ENCODE measurements at places on chromosomes 13 and 19.

GRCh38 chr13:41900918-41901317, 60.0 kb downstream of the VWA8 start:
- DNase-seq = no peak

DNA sequence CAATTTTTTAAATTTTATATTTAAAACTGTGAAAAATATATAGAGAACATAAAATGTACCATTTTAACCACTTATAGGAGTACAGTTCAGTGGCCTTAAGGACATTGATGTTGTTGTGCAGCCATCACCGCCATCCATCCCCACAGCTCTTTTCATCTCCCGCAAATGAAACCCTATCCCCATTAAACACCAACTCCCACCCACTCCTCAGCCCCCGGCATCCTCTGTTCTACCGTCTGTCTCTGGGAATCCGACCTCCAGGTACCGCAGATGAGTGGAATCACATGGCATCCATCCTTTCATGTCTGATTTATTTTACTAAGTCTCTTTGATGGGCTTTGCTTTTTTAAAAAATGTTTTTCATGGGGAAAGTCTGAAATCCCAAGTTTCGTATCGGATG, 23.8 kb upstream of the SMIM17 start:
- DNase-seq = no peak

DNA sequence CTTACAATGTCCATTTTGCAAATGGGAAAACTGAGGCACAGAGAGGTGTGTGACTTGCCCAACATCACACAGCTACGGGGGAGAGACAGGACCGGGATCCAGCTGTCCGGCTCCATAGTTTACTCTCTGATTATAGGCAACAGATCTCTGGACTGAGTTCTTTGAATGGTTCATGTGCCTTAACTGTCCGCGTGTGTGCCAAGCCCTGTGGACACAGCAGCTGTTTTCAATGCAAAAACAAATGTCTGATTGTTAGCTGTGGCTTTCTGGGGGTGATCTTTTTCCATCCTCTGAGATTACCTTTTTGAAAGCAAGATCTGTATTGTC, 94.1 kb downstream of the KL start:
- no peak for DNase-seq

DNA sequence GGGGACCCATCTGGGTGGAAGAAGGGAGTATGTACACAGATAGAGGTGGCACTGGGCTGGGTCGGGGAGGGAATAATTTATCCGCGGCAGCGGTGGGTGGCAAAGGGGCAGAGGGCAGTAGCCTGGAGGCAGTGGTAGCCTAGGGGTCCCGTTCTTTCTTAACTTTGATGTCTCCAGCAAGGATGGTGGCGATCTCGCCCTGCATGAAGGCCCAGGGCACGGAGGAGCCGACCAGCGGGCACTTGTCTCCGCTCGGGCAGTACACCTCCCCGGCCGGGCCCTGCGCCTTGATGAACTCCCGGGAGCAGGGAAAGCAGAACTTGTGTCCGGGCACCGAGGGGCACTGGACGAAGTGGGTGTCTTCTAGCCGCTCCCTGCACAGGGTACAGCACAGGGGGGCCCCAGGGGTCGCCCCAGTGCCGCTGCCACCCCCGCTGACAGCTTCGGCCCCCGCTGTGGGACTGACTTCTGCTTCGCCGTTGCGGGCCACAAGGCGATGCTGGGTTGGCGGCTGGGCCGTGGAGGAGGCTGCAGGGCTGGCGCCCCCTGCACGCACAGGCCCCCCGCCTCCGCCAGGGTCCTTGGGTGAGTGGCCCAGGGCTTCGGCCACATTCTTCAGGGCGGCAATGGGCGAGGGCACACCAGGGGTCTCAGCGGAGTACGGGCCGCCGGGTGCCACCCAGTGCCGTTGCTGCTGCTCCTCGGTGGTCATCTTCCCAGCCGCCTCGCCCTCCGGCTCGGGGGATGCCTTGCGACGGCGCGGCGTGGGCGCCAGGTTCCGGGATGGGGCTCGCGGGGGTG, 1.9 kb downstream of the IRF2BP1 start:
- DNase-seq = no peak

- no peak for DNase-seq
Measured at GRCh38 chr19:33163481-33163880, 30.6 kb upstream of the LRP3 start.

- DNase-seq = no peak
Measured at GRCh38 chr13:32323912-32324311, 8.6 kb downstream of the BRCA2 start.

- DNase-seq = no peak
Measured at GRCh38 chr13:51112771-51113170, 1.7 kb upstream of the C13orf42 start.

DNA sequence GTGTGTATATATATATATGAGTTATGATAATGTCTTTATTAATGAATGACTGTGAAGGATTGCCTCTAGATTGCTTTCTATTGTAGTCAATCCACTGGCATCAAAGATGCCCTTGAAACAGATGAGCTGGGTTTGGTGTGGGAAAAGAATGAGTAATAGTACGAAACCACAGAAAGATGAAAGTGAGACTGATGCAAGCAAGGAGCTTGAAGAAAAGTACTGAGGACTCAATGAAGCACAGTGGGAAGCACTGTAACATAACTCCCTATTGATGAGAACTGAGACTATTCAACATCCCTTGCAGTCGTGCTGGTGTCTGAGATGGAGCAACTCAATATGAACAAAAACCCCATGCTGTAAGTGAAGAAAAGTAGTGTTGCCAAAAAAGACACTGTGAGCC, 1794.2 kb downstream of the SLITRK5 start:
- no peak for DNase-seq

- no peak for DNase-seq
Measured at GRCh38 chr19:10763828-10764339, 46.0 kb downstream of the DNM2 start.

GRCh38 chr13:46185634-46186033, 3.7 kb upstream of the LCP1 start:
- no peak for DNase-seq

DNA sequence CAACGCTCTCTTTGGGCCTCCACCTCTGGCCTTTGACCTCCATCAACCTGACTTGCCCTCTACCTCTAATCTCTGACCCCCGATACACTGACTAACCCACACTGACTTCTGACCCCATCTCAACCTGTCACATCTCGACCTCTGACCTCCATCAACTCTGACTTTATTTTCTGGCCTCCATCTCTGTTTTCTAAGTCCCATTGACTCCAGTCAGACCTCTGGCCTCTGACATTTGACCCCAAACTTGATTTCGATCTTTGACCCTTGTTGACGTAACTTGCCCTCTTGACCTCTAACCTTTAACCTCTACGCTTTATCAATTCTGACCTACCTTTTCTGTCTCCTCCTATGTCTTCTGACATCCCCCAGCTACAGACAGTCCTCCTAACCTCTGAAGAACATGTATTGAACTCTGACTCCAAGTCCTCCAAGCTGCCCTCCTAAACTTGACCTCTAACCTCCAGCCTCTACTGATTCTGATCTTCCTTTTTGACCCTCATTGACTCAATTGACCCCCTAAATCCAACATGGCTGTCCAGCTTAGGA, 780 bp downstream of the ACP4 start:
- no peak for DNase-seq

DNA sequence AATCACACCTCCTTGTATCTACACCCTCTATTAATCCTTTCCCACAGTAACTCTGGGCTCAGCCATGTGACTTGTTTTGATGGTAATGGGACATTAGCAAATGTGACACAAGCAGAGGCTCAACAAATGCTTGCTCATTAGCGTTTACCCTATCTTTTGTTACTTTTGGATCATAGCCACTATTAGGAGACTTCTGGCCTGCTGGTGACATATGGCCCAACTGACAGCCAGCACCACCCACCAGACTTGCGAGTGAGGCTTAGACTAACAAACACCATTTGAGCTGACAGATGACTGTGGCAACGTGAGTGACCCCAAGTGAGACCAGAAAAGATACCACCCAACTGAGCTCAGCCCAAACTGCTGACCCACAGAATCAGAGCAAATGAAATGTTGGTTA, 154.1 kb downstream of the OLFM4 start:
- DNase-seq = no peak

- no peak for DNase-seq
Measured at GRCh38 chr19:45250216-45250831, 747 bp upstream of the MARK4 start.
